ENCODE measurements at places on chromosomes 4 and X.

DNA sequence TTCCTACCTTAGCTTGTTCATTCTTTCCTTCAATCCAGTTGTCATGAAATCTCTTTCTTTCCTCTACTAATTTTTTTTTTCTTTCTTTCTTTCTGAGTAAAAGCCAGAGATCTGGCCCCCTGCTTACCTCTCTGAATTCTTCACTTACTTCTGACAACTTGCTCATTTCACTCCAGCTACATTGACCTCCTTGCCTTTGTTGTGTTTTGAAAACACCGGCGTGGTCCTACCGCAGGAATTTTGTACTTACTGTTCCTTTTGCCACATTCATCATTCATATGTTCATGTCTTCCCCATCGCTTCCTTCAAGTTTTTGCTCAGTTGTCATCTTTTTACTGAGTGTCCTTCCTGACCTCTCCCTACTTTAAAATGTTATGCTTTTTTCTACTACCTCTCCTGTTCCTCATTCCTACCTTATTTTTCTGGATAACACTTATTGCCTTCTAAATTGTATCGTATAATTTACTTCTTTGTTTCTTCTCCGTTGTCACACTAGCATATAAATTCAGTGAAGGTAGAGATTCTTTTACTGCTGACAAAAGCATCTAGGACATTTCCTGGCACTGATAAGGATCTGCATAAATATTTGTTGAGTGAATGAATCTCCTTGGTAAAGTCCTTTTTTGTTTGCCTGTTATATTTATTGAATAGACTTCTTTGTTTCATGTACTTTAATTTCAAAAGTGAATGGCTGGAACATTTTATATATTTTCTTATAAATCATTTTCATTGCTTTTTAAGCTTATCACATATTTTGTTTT lies 74.4 kb downstream of the NFKB1 start:
- no peak for DNase-seq

DNA sequence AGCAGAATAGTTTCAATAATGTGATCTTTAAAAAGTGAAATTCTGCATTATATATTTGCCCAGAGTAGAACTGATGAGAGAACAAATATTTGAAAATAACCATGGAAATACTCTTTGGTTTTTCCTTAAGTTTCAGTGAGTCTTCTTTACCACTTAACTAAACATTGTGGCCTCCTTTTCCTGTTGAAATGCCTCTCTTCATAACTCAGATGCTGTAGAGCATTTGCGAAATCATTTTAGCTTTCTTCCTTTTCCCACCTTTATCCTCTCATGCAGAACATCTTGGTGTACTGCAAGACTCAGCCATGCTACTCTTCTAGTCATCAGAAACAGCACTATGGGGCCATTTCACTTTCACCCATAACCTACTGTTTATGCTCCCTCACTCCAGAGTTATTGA lies 48.2 kb downstream of the CASK start:
- no peak for DNase-seq

DNA sequence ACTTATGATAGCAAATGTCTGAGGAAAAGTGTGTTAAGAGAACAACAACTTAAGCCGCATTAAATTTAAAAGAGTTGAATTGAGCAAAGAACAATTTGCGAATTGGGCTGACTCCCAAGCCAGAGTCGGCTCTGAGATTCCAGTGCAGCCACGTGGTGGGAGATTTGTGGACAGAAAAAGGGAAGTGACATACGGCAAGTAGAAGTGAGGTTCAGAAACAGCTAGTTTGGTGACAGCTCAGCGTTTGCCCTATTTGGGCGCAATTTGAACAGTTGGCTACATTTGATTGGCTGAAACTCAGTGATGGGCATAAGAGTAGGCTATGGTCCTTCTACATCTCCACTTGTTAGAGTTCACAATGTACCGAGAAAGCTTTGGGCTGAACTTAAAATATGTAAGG lies 124.0 kb downstream of the PRKX start:
- no peak for DNase-seq

DNA sequence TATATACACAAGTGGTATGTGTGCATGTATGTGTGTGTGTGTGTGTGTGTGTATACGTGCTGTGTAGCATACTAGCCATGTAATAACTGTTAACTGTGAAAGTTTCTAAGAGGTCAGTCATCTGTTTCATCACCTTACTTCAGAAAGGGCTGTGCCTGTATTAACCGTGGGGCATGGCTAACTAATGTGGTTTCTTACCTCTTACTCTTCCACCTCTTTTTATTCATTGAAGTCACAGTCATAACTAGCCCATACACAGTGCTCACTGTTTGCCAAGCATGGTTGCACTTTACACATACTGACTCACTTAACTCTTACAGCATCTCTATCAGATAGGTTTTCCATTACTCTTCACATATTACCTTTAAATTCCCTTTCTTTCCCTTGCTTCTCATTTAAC lies 23.7 kb upstream of the LRAT start:
- no peak for DNase-seq

DNA sequence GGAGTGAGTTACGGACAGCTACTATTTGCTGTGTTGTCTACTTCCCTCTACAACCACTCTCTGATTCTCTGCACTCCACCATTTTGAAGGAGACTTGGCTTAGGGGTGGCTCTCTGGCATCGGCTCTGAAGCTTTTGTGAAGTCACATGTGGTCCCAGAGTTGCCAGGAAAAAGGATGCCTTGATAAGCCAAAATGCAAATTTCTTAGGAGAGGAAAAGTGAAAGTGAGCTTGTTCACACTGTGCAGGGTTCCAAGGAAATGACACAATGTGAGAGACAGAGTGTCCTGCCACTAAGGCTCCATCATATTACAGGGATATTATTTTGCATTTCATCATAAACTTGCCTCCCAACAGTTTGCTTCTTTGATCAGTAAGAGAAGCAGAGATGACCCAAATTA lies 7.2 kb downstream of the PHOX2B start:
- no peak for DNase-seq

DNA sequence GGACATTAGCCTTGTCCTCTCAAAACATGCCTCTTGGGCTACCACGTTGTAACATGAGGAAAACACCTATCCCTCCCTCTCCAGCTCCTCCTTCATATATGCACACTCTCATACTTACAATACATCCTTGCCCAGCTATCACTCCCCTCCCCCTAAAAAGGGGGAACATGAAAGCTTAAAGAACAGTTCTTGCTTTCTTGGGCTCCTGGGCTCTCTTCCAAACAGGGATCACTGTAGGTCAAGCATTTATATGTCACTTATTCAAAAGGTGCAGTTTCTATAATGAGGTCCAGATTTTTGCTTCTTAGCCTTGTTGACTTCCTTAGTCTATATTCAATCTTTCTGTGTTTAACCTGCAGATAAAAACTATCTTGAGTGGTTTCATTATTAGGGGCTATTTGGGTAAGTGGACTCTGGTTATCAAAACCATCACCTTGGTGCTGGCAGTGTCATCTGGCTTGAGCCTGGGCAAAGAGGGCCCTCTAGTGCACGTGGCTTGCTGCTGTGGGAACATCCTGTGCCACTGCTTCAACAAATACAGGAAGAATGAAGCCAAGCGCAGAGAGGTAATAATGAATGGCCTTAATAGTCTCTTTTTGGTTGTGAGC lies 119.4 kb downstream of the AKAP4 start:
- DNase-seq, result peak; percentile 4

DNA sequence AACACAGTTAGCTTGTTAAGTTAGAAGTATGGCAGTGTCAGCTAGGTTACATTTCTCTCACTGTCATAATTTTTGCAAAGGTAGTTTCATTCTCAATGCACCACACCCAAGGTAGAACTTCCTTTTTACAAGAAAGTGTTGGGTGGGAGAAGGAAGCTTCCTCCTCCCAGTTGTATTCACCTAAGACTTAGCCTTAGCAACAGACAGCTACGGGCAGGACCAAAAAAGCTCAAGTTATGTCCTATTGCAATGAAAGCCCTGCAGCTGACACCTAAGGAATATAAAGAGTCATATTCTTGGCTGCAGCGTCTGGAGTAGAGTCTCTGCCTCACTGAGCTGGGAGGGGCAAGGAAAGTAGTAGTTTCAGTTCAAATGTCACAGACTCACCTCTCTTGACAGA lies 25.1 kb upstream of the PRDM8 start:
- DNase-seq, result no peak
